Sigmoid colon (tissue), 7 donors: ENCODE measurements at places on chromosomes 2 and 18.

DNA sequence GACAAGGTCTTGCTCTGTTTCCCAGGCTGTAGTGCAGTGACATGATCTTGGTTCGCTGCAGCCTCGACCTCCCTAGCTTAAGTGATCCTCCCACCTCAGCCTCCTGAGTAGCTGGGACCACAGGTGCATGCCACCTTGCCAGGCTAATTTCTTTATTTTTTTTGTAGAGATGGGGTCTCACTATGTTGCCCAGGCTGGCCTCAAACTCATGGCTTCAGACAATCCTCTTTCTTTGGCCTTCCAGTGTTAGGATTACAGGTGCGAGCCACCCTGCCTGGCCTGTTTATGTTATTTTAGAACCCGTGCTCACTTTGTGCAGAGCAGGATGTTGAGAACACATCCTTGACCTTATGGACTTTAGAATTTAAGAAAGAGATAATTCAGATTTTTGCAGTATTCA, 17.4 kb downstream of the FAM117B start:
- no peak for DNase-seq
- H3K4me1 ChIP-seq, result no peaks in the 10 kb centered on the region
- H3K4me3 ChIP-seq, result no peak overlapping the region
- no peaks in the 10 kb centered on the region for H3K36me3 ChIP-seq

DNA sequence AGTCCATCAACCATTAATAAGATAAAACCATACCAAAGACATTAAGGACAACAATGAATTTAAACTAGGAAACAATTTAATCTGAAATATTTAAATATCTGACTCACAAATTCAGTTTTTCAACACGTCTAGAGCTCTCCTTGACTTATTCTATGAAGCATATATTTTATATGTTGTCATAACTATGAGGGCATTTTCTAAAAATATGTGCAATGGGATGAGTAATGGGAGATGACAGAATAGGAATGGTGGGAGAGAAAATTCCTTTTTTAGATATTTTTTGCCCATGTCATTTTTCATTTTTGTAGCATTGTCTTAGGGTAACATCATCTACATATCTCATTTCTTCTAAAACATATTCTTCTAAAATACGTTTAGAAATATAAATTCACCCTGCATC, 79.2 kb upstream of the CDH2 start:
- no peak overlapping the region for H3K27ac ChIP-seq
- no peaks in the 10 kb centered on the region for H3K4me1 ChIP-seq
- H3K36me3 ChIP-seq, result no peaks in the 10 kb centered on the region
- DNase-seq, result no peak
- no peaks in the 10 kb centered on the region for H3K27me3 ChIP-seq
- no peak overlapping the region for H3K4me3 ChIP-seq

- no peak overlapping the region for H3K4me3 ChIP-seq
- DNase-seq, result no peak
- H3K27ac ChIP-seq, result no peak overlapping the region
- H3K4me1 ChIP-seq, result peaks cover 23% of the 10 kb centered on the region
- H3K27me3 ChIP-seq, result no peaks in the 10 kb centered on the region
Observed at GRCh38 chr2:85430752-85431569, 12.4 kb downstream of the SH2D6 start.

- no peak overlapping the region for H3K4me3 ChIP-seq
- no peaks in the 10 kb centered on the region for H3K4me1 ChIP-seq
- H3K27ac ChIP-seq, result no peak overlapping the region
Observed at GRCh38 chr2:173750353-173750801, 214.8 kb downstream of the SP3 start.

DNA sequence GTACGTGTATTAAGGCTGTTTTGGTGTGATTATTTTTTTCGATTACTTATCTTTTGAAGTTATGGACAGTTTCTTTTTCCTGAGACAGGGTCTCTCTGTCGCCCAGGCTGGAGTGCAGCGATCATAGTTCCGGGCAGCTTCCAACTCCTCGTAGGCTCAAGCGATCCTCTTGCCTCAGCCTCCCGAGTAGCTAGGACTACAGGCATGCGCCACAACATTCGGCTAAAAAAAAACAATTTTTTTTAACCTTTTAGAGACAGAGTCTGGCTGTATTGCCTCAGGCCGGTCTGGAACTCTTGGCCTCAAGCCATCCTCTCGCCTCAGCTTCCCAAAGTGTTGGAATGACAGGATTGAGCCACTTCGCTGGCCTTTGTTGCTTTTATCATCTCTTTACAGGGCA, 945 bp downstream of the HAT1 start:
- peak overlapping the region; percentile 93 for H3K4me3 ChIP-seq
- peaks cover 28% of the 10 kb centered on the region for H3K4me1 ChIP-seq
- H3K36me3 ChIP-seq, result peaks cover 3% of the 10 kb centered on the region
- H3K27me3 ChIP-seq, result no peaks in the 10 kb centered on the region
